ENCODE measurements at places on chromosomes 12 and 14. TPM values are rescaled to one million over a fixed set of nuclear protein-coding genes. Genes with fewer than 3 reads are reported as not detected.

GALNT4 gene
- 2.9 TPM for total RNA-seq

HSPB8 gene
- 20.4 TPM for total RNA-seq

BCL11B gene
- 0.24 TPM for total RNA-seq

GPRC5D gene
- total RNA-seq, result not detected

CLEC4D gene
- total RNA-seq, result not detected

PTCSC3 gene
- not detected for total RNA-seq
